ENCODE measurements at places on chromosomes 3 and 15.

DNA sequence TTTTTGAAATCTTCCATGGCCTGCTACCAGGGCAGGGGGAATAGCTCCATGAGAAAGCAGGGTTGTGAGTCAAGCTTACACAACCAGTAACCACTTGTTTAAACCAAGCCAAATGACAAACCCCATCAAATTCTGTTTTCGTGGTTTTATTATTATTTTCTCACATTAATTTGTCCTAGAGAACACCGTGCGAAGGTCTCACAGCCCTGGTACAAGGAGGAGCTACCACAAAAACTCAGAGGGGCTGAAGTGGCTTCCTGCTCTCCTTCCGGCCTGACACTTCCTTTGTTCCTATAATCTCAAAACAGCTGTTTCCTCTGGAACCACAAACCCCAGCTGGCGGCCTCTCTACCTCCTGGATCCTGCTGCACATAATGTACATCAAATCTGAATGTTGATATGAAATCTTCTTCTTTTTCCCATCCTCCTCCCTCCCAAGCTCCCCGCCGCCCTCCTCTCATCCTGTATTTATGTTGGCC lies 375.9 kb downstream of the MCTP2 start:
- no peak for DNase-seq

DNA sequence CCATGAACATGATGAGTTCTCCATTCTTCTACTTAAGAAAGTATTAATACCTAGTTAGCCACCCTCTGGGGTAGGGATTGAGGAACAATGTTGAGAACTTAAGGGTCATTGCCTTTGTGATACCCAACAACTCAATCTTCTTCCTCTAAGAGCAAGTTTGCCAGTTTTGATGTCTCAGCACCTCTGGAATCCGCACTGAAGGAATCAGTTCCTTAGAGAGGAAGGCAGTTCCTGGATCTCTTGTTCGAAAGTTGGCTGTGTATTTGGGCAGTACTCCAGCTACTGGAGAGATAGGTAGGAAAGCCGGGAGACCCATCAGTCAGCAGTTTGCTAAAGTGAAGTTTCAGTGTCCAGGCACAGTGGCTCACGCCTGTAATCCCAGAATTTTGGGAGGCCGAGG lies 35.6 kb upstream of the MTHFS start:
- no peak for DNase-seq

- DNase-seq: no peak
These were observed 30.5 kb downstream of the EDEM1 start for GRCh38 chr3:5217824-5218595.

GRCh38 chr3:60812502-60812901 lies 438.8 kb downstream of the FHIT start:
- no peak for DNase-seq

- DNase-seq: no peak
These were observed 2.8 kb downstream of the MB21D2 start for GRCh38 chr3:192914848-192915247.

GRCh38 chr3:25556447-25556846 lies 108.3 kb downstream of the TOP2B start:
- DNase-seq: no peak

- no peak for DNase-seq
These were observed 6.7 kb downstream of the RASGRP1 start for GRCh38 chr15:38557921-38558320.

GRCh38 chr15:61256231-61256630 lies 27.1 kb upstream of the RORA start:
- no peak for DNase-seq

DNA sequence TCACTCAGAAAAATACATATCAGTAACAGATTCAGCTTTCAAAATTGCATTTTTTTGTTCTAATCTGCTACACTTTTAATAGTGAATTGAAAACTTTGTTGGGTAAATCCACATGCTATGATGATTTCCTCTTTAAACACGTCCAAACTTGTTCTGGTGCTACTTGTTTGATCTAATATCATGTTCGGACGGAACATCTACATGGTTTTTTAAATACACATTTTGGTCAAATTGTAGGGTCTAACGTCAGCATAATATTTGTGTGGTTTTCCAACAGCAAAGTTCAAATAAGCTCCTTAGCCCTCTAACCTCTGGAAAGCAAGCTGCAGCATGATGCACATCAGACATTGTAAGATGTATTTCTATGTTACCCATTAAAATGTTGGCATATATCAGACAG lies 98.5 kb upstream of the OSTN start:
- no peak for DNase-seq

GRCh38 chr15:70093481-70094319 lies 4.0 kb downstream of the TLE3 start:
- DNase-seq: no peak

DNA sequence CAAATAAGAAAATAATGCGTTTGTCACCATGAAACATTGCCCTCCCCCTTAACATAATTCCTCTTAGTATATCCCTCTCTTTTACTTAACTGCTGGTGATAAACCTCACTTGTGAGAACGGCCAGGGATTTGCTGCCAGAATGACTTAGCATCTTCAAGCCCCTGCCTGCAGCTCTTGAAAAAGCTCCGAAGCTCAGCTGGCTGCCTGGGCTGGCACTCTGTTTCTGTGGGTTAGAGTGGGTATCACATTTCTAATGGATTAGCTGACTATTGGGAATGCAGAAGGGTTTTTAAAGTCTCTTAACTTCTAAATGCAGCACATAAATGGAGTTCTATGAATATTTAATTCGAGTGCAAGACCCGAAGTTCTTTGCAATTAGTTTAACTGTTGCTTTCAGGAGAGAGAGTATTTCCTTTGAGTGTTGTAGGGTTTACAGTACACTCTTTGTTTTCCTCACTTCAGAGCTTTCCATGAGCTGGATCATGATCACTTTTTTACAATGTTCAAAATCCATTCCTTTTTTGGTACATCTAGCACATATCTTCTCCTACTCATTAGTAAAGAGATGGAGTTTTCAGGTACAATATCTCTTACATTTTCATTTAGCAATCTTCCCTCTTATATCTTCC lies 124.7 kb upstream of the RBMS3 start:
- no peak for DNase-seq

Data from non-pigmented ciliary epithelial cell (primary cell).